Neural progenitor cell (in vitro differentiated cells): ENCODE measurements at places on chromosomes 3 and 15. TPM values are rescaled to one million over a fixed set of nuclear protein-coding genes. Genes with fewer than 3 reads are reported as not detected.

- H3K4me1 ChIP-seq = peaks cover 30% of the 10 kb centered on the region
- no peak for DNase-seq
- H3K4me3 ChIP-seq = no peak overlapping the region
- H3K36me3 ChIP-seq = no peaks in the 10 kb centered on the region
Measured at GRCh38 chr3:124257336-124257864, 265.5 kb upstream of the ROPN1 start.

TMOD3 gene
- 17.6 and 37.4 TPM in 2 replicates for total RNA-seq

LOXL1 gene
- 5.3 and 28.1 TPM in 2 replicates for total RNA-seq

EFCC1 gene
- 1.1 and 1.5 TPM in 2 replicates for total RNA-seq
